Panc1 (cell line): ENCODE measurements at places on chromosomes 2 and 18. TPM values are rescaled to one million over a fixed set of nuclear protein-coding genes. Genes with fewer than 3 reads are reported as not detected.
A peak's percentile ranks its signal among the peaks of the same experiment; 100 is the strongest.

The PRKRA gene
- total RNA-seq = 59.4 TPM

The CNPPD1 gene
- 55.7 TPM for total RNA-seq

The GRP gene
- not detected for total RNA-seq

GRCh38 chr18:2874765-2875164 lies 28.0 kb downstream of the EMILIN2 start:
- H3K4me3 ChIP-seq = no peak overlapping the region
- no peaks in the 10 kb centered on the region for H3K27me3 ChIP-seq
- DNase-seq = no peak
- no peaks in the 10 kb centered on the region for H3K36me3 ChIP-seq
- no peak overlapping the region for H3K27ac ChIP-seq

GRCh38 chr18:24928301-24928878 lies 423.6 kb downstream of the ZNF521 start:
- H3K27me3 ChIP-seq = no peaks in the 10 kb centered on the region; the same call in 1 of the 2 replicates
- no peaks in the 10 kb centered on the region; the same call in 1 of the 2 replicates for H3K4me1 ChIP-seq
- no peaks in the 10 kb centered on the region for H3K36me3 ChIP-seq
- no peak for DNase-seq

- no peaks in the 10 kb centered on the region; the same call in 1 of the 2 replicates for H3K27me3 ChIP-seq
- no peaks in the 10 kb centered on the region for H3K36me3 ChIP-seq
- H3K4me1 ChIP-seq = peaks cover 13% of the 10 kb centered on the region
- no peak overlapping the region for H3K27ac ChIP-seq
Observed at GRCh38 chr18:23618862-23619387, 32.6 kb upstream of the NPC1 start.

DNA sequence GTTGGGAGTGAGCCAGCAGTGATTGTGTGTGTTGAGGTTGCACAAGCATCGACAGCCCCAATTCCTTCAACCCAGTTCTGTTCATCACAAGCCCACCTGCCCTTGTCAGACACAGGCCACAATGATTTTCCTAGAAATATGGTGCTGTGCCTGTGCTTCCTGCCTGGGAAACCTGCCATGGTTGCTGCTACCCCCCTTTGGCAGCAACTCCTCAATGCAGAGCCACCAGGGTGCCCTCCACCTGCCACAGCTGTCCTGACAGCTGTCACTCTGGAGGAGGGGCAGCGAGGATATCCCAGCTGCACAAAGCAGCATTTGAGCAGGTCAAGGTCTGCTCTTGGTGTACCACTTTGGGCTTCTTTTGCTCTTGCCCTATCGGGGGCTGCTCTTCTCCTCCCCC lies 27.1 kb downstream of the SMIM21 start:
- H3K36me3 ChIP-seq = no peaks in the 10 kb centered on the region
- no peak overlapping the region for H3K27ac ChIP-seq
- no peaks in the 10 kb centered on the region for H3K4me1 ChIP-seq
- H3K27me3 ChIP-seq = peaks cover 16% of the 10 kb centered on the region; the same call in 1 of the 2 replicates
- DNase-seq = no peak
- H3K4me3 ChIP-seq = no peak overlapping the region

- no peak overlapping the region for H3K4me3 ChIP-seq
- H3K36me3 ChIP-seq = no peaks in the 10 kb centered on the region; the same call in 1 of the 2 replicates
- H3K4me1 ChIP-seq = no peaks in the 10 kb centered on the region
- H3K27me3 ChIP-seq = no peaks in the 10 kb centered on the region
- no peak for DNase-seq
- H3K27ac ChIP-seq = no peak overlapping the region
Observed at GRCh38 chr2:138522556-138522955, 21.0 kb downstream of the SPOPL start.

The KLHL41 gene
- total RNA-seq = 0.72 TPM

DNA sequence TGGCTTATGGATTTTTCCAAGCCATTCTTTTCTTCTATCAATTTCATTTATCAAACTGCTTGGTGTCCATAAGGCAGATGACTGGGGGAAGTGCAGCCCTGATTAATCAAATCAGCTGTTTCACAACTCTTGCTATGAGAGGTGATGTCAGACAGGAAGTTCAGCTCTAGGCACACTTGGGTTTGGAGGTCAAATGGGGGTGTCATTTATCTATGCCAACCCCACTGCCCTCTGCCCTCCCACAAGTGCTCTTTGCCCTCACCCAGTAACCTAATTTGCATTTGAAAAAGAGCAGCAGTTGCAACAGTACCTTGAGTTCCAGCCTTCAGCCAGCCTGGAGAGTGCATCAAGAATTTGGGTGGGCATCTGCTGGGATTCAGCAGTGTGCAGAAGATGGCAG lies 431.3 kb upstream of the SPRED2 start:
- DNase-seq = no peak
- no peak overlapping the region for H3K4me3 ChIP-seq
- no peaks in the 10 kb centered on the region for H3K36me3 ChIP-seq
- H3K27ac ChIP-seq = no peak overlapping the region
- no peaks in the 10 kb centered on the region for H3K4me1 ChIP-seq
- peaks cover 4% of the 10 kb centered on the region for H3K27me3 ChIP-seq

The BOLL gene
- not detected for total RNA-seq

DNA sequence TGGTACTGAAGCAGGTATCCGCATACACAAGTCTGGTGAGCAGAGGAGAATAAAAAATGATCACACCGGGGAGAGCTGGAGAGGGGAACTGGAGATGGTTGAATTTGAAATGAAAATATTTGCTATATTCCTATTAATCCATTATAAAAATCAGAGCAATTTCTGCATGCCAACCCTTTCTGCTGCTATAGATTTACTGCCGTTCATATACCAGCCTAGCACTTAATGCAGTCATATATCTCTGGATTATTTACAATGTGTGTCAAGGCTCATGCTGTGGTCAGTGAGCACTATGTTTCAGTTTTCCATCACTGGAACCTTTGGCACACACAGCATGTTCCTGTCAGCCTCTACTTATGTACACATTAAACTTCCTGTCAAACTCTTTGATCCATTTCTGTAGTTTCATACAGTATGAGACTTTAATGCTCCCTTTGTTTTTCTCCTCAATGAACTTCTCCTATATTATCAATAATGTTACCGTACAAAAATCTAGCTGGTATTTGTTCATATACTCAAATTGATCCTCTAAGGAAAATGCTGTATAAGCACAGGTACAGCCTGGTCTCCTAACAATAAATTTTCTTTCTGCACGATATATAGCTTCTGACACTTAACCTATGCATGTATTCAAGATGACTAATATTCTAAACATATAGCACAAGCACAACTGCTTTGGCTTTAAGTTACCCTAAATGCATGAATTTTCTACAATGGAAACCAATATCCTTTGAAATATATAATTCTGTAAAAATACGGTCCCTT lies 36.7 kb downstream of the FANCL start:
- peaks cover 14% of the 10 kb centered on the region for H3K4me1 ChIP-seq
- peak overlapping the region; percentile 34; the same call in 1 of the 2 replicates for H3K27ac ChIP-seq
- DNase-seq = peak; percentile 43
- no peaks in the 10 kb centered on the region for H3K27me3 ChIP-seq

The SCN2A gene
- total RNA-seq = not detected

GRCh38 chr2:169291517-169291916 lies 70.8 kb downstream of the LRP2 start:
- H3K36me3 ChIP-seq = no peaks in the 10 kb centered on the region
- H3K4me3 ChIP-seq = no peak overlapping the region
- H3K4me1 ChIP-seq = no peaks in the 10 kb centered on the region
- DNase-seq = no peak
- H3K27ac ChIP-seq = no peak overlapping the region

The MRPL30 gene
- 25.6 TPM for total RNA-seq

- H3K36me3 ChIP-seq = peaks cover 3% of the 10 kb centered on the region; the same call in 1 of the 2 replicates
- DNase-seq = no peak
- H3K27ac ChIP-seq = no peak overlapping the region
- no peaks in the 10 kb centered on the region for H3K27me3 ChIP-seq
- no peak overlapping the region for H3K4me3 ChIP-seq
Observed at GRCh38 chr2:63846487-63846886, 4.8 kb downstream of the UGP2 start.

The ACVR1C gene
- not detected for total RNA-seq

- H3K4me1 ChIP-seq = peaks cover 35% of the 10 kb centered on the region
- H3K27ac ChIP-seq = peak overlapping the region; percentile 66
- no peaks in the 10 kb centered on the region for H3K36me3 ChIP-seq
- no peak overlapping the region for H3K4me3 ChIP-seq
- no peaks in the 10 kb centered on the region for H3K27me3 ChIP-seq
- DNase-seq = peak; percentile 91
Observed at GRCh38 chr2:69770193-69770702, 28.3 kb downstream of the ANXA4 start.

GRCh38 chr2:223026357-223027110 lies 25.5 kb upstream of the KCNE4 start:
- H3K4me3 ChIP-seq = no peak overlapping the region
- peaks cover 6% of the 10 kb centered on the region; the same call in 1 of the 2 replicates for H3K4me1 ChIP-seq
- DNase-seq = no peak
- H3K27ac ChIP-seq = no peak overlapping the region
- H3K36me3 ChIP-seq = no peaks in the 10 kb centered on the region

DNA sequence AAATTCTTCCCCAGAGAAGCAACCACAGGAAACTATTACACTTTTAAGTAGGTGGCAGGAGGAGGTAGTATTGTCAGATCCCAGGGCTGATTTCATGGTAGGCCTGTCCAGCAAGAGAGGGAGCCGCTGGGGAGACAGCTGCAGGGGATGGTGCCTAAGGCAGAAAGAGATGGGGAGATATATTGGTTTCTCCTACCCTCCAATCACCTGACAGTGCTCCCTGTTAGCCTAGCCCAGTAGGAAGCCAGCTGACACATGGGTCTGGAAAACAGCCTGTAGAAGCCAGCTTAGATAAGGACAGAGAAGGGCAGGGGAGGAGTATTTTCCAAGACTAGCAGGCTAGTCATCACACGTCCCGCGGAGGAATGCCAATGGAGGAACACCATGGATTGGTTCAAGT lies 8.2 kb upstream of the SPOPL start:
- H3K4me3 ChIP-seq = no peak overlapping the region
- no peak overlapping the region for H3K27ac ChIP-seq
- no peaks in the 10 kb centered on the region for H3K36me3 ChIP-seq
- no peaks in the 10 kb centered on the region for H3K4me1 ChIP-seq
- H3K27me3 ChIP-seq = no peaks in the 10 kb centered on the region

The UGT1A8 gene
- 0.15 TPM for total RNA-seq

- DNase-seq = no peak
- no peaks in the 10 kb centered on the region; the same call in 1 of the 2 replicates for H3K36me3 ChIP-seq
- H3K4me1 ChIP-seq = no peaks in the 10 kb centered on the region
- no peak overlapping the region for H3K4me3 ChIP-seq
- no peaks in the 10 kb centered on the region for H3K27me3 ChIP-seq
Observed at GRCh38 chr18:58955001-58955400, 90.3 kb downstream of the ZNF532 start.

DNA sequence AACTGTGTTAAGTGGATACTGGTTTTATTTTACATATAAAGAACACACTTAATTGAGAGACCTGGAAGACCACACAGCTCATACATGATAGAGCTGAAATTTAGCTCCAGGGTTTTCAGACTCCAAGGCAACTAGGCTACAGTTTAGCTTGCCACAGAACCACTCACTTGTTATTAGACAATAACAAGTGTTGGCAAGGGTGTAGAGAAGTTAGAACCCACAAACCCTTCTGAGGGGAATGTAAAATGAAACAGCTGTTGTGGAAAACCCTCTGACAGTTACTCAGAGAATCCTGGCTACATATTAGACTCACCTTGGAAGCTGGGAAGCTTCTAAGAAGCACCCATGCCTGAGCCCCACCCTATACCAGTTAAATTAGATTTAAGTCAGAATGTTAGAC lies 75.3 kb downstream of the MAP3K20 start:
- no peak for DNase-seq
- H3K36me3 ChIP-seq = peaks cover 2% of the 10 kb centered on the region; the same call in 1 of the 2 replicates
- H3K27me3 ChIP-seq = no peaks in the 10 kb centered on the region
- peaks cover 68% of the 10 kb centered on the region for H3K4me1 ChIP-seq

GRCh38 chr2:226114436-226114835 lies 685.2 kb downstream of the IRS1 start:
- no peak for DNase-seq
- no peak overlapping the region for H3K4me3 ChIP-seq
- H3K27me3 ChIP-seq = no peaks in the 10 kb centered on the region
- peak overlapping the region; percentile 96 for H3K27ac ChIP-seq
- H3K36me3 ChIP-seq = no peaks in the 10 kb centered on the region

GRCh38 chr2:45388541-45389100 lies 222.4 kb downstream of the SRBD1 start:
- no peaks in the 10 kb centered on the region for H3K4me1 ChIP-seq
- no peak overlapping the region for H3K27ac ChIP-seq
- H3K36me3 ChIP-seq = no peaks in the 10 kb centered on the region
- no peaks in the 10 kb centered on the region for H3K27me3 ChIP-seq
